ENCODE measurements at places on chromosomes 5 and 9.

DNA sequence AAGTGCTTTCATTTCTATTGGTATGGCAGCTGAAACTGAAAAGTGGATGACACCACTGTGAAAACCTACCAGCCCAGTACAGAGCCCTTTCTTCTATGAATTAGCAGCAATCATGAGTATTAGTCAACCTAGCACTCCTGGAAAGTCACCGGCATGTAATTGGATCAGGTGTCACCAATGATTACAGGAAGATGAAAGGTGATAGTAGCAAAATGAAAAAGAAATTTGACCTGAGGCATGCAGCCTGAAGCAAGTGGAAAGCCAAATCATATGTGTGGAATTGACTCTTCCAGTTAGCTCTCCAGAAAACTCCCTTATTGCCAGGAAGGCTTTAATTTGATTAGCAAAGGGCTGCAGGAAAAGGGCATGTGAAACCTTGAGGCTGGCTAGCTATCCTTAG lies 81.2 kb upstream of the NAA35 start:
- DNase-seq: no peak

DNA sequence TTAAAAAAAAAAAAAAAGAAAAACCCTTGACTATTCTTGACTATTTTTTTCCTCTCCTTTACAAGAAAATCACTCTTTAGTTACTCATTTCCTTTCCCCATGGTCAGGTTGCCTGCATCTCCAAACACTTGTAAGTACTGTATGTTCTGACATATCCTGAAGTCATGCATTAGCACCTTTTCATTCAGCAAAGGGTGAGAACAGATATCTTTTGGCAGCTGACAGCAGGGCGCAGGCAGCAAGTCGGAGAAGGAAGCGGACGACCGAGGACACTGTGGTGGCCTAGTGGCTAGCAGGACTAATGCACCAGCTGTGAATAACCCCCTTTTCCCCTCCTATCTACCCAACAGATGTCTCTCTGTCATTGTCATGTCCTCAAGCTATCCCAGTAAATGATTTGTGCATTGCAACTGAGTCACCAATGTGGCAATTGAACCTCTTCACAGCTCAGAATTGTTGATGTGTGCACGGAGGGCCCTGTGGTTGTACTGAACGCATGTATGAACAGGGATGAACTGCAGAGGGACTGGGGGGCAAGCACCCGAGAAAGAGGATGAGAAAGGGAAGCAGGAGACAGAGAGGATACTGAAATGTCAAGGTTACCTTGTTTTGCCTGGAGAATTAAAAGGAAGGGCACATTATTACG lies 996.0 kb upstream of the ARRDC3 start:
- DNase-seq: peak; percentile 36

GRCh38 chr5:56105511-56106291 lies 110.9 kb upstream of the IL6ST start:
- DNase-seq: no peak

DNA sequence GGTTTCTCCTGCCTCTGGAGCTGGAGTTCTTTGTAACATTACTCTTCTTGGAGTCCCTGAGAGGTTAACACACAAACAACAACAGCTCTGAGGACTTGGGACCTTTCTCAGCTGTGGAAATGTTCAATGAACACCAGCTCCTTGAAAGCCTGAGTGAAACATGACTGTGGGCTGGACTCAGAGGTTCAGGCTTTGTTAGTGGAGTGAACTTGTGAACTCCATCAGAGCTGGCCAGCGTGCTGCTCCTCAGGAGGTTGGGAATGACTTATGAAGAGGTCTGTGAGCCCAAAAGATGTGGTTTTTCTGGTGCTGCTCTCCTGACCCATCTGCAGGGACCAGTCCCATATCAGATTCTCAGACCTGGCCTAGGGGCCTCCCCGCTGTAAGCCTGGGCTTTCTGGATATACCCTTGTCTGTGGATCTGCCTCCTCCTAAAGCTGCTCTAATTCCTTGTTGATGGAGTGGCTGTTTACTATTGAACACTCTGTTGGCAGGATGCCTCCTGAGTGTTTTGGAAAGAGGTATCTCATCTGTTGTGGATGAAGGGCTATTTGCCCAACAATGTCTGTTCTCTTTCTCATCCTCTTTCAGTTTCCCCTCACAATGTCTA lies 170.0 kb upstream of the GDNF start:
- DNase-seq: no peak

DNA sequence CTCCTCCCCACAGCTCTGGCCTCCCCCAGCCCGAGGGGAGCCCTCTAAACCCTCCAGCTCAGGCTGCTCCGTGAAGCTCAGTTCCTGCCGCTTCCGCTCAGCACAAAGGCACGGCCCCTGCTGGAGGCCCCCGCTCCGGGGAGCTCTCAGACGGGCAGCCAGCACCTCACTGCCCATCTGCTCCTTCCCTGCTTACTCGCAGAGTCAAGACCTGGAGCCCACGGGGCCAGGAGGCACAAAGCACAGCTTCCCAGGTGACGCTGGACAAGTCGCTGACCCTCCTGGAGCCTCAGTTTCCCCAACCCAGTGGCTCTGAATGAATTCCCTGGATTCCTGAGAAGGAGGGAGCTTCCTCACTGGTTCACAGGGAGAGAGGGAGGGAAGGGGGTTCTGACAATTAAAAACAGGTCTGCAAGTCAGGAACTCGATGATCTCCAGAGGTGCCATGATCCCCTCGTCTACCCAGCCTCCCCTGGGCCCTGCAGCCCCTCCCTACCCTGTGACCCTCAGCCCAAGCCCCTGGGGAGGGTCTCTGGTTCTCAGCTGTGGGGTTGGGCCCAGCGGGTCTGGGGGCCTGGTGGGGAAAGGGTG lies 36.2 kb downstream of the VAV2 start:
- peak; percentile 75 for DNase-seq

DNA sequence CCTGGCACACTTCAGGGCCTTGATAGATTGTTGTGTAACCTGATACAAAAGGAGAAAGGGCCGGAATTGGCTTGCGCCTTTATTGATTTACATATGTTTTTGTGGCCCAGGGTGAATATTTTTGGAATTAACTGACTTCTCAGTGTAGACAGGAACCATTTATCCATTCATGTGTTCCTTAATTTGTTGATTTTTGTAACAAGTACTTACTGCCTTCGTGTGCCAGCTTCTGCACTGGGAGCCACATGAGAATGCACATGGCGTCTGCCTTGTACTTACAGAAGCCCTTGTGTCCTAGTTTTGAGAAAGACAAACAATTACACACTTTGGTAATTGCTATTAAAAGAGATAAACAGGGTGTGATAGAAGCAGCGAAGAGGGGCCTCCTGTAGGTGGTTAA lies 26.4 kb downstream of the EHMT1 start:
- no peak for DNase-seq
